ENCODE measurements at places on chromosomes 3 and 15.

DNA sequence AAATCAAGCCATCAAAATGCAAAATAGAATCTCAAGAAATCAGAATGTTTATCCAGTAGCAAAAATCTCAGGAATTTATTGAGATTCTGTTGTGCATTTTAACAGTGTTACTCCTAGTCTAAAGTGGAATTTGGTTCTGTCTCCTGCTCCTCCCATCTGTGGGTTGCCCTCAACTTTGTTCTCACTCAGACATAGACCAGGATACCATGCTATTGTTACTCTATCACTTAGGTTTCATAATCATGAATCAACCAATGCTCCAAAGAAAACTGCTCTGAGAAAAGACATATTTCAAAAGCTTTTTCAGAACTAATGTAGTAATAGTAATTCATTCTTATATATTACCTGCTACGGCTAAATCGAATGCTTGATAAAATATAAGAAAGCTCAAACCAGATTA lies 274.7 kb downstream of the RBMS3 start:
- peak; percentile 52 for DNase-seq

DNA sequence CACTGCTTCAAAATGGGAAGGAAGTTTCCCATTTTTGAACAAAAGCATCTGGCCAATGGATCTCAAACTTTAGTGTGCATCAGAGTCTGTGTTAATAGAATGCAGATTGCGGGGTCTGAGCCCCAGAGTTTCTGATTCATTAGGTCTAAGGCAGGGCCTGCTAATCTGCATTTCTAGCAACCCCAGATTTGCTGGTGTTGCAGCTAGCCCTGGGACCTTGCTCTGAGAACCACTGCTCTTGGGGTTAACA lies 30.7 kb upstream of the USP3 start:
- DNase-seq = no peak

GRCh38 chr3:113214917-113215595 lies 3.7 kb downstream of the BOC start:
- peak; percentile 83 for DNase-seq

DNA sequence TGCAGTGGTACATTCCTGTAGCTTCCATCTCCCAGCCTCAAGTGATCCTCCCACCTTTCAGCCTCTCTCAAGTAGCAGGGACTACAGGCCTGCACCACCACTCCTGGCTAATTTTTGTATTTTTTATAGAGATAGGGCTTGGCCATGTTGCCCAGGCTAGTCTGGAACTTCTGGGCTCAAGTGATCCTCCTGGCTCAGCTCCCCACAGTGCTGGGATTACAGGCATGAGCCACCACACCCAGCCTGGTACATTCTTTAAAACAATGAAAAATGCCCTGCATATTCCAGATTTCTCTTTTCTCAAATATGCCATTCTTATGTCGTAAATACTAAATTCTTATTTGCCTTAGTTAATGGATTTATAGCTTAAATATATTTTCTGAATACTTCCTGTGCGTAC lies 581.4 kb downstream of the MECOM start:
- DNase-seq = peak; percentile 20

DNA sequence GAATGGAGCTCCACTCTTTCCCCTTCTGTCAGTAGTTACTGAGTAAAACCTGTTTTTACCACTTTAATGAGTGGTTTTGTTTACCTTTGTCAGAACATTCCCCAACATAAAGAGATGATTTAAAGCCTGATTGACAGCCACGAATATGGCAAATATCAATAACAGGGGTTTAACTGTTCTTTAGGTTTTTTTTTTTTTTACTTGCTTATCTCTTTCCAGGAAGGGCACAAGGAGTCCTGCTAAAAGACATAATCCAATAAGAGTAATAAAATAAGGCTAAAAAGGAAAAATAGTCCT lies 11.5 kb upstream of the UBE2Q2 start:
- no peak for DNase-seq

Data from fibroblast of skin of back (primary cell).